ENCODE measurements at places on chromosomes 12 and 14.

GRCh38 chr14:61841145-61841544 is 78.9 kb downstream of the SNAPC1 start:
- no peak for DNase-seq

DNA sequence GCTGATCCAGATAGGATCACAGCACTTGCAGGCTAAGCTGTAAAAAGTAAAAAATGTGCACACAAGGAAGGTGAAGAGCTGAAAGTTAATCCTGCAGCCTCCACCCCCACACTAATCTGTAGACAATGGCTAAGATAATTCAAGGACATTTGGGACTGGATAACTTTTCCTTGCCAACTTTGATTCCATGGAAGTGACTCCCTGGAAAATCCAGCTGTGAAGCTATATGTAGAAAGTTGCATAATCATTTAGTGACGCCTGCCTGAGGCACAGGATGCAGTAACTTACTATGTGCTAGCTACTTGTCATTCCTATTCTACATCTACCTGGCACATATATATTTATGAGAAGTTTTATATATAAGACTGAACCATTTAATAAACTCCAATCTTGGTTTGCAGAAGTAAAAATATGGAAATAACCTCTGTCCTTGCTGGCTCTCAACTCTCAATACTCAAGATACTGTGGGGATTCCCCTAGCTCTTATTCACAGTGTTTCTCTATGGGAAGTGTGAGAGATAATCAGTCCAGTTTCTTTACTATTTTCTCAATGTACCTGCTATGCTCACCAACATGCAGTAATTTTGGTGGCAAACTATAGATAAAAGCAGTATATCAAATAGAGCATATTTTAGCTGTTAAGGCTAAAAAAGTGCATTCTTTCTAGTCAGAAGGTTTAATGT is 14.8 kb downstream of the LDHB start:
- DNase-seq: no peak

DNA sequence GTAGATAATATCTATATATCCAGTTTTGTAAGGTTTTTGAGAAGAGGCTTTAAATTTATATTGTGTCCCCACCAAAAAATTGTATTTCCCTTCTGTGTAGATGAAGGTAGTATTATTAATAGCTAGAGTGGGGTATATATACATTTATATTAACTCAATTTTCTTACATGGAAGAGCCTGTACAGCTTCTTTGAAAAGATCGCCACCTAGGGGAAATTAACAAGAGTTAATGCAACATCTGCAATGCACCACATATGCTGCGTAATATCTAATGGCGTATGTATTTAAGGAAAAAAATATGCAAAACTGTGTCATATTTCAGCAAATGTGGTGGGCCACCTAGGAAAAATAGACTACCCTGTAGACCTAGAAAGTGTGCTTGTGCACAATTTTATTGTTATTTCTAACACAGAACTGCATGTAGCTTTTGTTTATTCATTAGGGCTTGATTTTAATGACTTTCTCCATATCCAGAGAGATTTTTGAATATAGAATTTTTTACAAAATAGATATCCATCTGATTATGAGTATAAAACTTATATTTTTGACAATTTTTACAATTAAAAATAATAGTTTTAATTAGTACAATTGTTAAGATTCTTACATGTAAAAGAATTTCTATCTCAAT is 14.0 kb downstream of the CCER1 start:
- peak; percentile 7 for DNase-seq

- DNase-seq: no peak
Observed at GRCh38 chr12:51687614-51688013, 96.6 kb downstream of the SCN8A start.

- no peak for DNase-seq
Observed at GRCh38 chr12:86729739-86730138, 473.5 kb upstream of the MGAT4C start.

Measured in CD4-positive, alpha-beta T cell treated with Interleukin-1 beta for 1 hour (primary cell).